ENCODE measurements at places on chromosomes 1 and 21.

DNA sequence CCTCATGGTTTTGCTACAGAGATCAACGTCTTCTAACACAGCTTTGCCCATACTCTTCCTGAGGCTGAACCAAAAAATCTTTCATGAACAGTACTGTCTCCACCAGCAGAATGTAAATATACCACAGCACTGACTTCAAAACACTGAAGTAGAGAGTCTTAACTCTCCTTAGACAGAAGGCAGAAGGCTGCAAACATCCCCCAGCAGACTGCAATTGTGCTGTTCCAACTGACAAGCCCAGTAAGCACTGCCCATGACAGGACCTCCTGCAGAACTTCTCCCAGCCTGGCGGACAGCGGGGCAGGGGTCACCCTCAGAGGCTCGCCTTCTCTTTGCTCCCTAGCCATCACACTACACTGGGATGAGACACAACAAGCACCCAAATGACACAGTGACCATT is 218.7 kb downstream of the RERE start:
- peak; percentile 36 for DNase-seq

GRCh38 chr1:81799939-81800694 is 617 bp upstream of the ADGRL2 start:
- DNase-seq: peak; percentile 89

DNA sequence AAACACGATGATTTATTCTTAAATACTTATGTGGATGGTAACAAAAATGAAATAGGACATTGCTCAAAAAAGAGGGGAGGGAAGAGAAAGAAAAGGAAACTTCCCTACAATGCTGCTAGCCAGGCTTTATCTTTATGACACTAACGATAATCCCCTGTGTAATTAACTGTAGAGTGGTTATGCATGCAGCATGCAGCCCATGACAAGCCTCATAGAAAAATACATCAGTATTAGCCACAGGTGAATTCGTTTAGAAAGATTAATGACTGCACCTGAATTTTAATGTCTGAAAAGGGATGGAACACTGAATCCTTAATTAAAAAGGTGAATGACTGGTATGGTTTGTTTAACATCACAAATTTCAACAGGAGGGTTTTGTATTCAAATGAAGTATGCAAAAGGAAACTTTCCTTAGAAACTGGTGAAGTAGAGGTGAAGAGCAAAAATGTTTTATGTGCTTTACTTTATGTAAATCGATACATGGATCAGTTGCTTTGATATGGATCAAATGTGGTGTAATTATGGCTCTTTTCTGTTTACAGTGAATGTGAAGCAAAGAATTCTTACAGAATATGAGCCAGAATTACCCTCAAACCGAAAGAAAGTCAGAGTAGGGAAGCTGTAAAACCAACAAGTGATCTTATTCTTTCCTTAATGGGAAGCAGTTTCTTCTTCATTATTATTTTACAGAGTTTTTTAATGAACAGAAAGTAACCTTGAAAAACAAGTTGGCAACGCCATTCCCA is 569.6 kb upstream of the ADGRL2 start:
- DNase-seq: no peak

GRCh38 chr1:84367219-84367618 is 31.1 kb upstream of the DNASE2B start:
- no peak for DNase-seq

DNA sequence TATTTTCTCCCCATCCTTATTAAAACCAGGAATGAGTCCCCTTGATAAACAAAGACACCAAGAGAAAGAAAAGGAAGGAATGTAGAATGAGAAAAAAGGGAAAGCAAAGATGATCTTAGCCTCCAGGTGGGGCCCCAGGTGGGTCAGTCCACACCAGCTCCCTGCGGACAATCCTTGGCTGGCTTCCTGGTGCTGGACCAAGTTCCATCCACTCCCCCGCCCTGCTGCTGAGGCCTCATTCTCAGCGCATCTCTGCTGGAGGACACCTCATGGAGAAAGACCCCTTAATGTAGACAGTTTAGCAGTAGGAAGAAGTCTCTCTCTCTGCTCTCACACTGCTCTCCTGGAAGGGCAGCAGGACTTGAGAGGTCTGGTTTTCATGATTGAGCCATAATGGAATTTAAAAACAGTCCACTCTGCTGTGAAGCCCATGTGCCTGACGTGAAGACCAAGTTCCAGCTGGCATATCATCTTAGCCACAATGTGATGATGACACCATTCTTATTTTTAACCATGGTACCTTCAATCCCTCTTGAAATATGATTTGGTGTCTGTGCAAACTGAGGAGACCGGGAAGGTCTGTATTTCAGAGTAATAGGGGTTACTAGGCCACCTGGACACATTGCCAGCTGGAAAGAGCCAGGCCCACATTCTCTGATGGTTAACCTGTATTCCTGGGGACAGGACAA is 83.1 kb downstream of the WLS start:
- DNase-seq: no peak

DNA sequence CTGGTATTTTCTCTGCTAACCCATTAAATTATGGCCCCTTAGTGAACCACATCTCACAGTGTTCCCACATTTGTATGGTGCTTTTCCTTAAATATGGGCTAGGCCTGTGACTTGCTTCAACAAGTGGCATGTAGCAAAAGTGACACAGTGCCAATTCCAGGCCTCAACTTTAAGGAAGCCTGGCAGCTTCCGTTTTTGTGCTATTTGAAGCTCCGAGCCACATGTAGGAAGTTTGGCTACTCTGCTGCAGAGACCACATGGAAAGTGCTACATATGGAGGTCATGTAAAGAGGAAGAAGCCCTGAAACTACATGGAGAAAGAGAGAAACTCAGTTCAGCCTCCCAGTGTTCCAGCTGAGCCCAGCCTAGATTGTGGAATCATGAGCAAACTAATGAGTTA is 28.5 kb upstream of the DR1 start:
- DNase-seq: peak; percentile 31

DNA sequence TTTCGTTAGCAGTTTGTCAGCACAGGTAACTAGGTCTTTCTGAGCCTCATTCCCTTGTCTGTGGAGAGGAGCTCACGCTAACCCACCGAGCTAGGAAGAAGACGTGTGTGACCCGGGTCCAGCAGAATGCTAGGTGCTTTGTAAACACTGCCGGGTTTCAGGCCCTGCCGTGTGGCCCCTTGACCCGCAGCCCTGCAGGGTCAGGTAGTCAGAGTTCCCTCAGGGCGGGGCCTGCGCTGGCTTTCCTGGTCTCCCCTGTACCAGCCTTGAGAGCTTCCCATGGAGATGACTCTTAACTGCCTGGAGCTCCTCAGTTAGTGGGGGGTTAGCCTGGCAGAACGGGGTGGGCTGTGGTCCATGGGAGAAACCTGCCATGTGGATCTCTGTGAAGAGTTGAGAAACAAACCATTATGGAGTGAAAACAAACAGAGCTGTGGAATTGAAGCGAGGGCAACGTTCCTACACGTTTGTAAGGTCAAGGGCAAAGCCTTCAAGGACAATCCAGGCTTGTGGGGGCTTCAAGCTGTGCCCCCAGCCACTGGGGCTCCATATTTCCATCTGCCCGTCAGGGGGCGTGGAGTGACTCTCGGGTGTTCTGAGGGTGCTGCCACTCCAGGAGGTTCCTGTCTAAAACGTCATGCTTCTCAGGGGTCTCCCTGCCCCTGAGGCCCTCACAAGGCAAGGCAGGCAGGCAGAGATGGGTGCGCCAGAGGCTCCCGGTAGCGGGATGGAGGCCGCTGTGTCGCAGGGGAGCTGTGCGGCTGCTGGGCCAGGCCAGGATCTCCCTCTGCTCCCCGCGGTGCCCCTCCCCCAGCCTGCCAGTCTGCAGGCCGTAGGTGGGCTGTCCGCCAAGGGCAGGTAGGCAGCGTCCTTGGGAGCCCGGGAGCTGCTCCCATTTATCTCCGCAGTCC is 23.8 kb downstream of the LHX4 start:
- no peak for DNase-seq

DNA sequence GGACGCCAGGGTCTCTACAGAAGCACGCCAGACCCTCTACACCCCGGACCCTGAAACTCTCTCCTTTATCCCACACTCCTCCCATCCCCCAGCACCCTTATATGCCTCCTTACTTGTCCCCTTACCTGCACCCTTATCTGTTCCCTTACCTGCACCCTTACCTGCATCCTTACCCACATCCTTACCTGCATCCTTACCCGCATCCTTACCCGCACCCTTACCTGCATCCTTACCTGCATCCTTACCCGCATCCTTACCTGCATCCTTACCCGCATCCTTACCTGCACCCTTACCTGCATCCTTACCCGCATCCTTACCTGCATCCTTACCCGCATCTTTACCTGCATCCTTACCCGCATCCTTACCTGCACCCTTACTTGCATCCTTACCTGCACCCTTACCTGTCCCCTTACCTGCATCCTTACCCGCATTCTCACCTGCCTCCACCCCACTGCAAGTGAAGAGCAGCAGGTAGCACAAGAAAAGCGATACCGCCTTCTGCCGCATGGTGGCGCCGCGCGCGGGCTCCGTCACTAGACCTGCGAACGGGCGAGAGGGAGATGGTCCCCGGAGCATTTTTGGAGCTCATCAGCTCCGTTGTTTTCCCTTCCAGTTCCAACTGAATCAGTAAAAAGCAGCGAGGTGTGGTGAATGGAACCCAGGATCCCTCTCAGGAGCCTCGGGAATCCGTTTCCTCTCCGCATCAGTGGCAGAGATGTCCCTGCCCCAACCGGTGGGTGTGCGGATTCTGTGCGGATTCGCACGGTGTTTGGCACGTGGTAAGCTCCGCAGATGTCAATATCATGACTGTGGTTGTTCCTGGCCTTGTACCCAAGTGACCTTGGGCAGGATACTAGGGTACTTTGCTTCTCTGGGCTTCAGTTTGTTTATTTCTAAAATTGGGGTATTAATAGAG is 2.9 kb downstream of the IFI6 start:
- peak; percentile 81 for DNase-seq

GRCh38 chr1:67560580-67561255 is 124.3 kb upstream of the GADD45A start:
- no peak for DNase-seq

- no peak for DNase-seq
Observed at GRCh38 chr1:11072216-11072917, 12.5 kb upstream of the SRM start.

DNA sequence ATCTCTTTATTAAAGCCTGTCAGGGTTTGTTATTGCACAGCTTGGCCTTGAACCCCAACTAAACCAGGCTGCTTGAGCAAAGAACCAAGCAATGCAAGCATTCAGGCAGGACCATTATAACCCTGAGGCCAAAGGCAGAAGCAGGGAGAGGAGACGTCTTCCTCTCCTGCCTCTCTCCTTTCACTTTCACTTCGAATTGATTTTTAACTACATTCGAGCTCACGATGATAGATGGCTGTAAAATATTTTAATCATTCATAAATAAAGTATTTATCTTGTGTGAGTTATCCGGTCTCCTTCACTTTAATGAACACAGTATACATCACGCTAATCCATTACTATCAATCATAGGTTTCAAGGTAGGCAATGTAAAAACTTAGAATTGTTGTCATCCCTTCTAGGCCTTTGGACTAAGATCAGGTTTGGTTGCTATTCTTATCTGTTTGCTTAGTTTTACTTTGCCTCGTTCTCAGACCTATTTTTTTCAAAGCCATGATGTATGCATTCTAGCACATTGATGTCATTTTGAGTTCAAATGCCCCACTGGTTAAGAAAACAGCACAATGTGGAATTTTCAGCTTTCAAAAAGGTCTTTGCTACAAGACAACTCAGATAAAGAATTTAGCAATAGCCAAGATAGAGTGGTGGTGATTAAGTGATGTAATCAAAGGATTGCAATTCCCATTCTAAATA is 480.2 kb upstream of the RUNX1 start:
- DNase-seq: no peak

GRCh38 chr1:158686111-158687009 is at the start of gene SPTA1:
TSS of gene SPTA1 (minus strand) at chr1:158686715. CDS start at chr1:158686517, 198 bp downstream.
- DNase-seq: no peak

- DNase-seq: no peak
Observed at GRCh38 chr1:35441926-35442579, 115.2 kb downstream of the KIAA0319L start.

- no peak for DNase-seq
Observed at GRCh38 chr21:26977746-26978145, 10.9 kb upstream of the ADAMTS5 start.

DNA sequence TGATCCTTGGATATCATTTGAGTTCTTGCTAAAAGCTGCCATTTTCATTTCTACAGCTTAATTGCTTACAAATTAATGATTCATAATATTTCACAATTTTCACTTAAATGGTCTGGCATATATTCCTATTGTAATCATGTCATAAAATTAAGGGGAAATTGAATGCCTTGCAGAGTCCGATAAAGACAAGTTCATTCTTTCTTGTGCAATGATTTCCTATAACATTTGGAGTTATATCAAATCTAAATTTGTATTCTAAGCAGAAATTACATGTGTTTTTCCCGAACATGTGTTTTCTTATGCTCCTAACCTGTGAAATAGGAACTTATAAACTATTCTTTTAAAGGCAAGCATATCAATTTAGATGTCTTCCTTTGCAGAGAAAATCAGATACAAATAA is 118.3 kb upstream of the CYYR1 start:
- DNase-seq: no peak

- no peak for DNase-seq
Observed at GRCh38 chr1:35605867-35606182, 32.7 kb downstream of the TFAP2E start.

DNA sequence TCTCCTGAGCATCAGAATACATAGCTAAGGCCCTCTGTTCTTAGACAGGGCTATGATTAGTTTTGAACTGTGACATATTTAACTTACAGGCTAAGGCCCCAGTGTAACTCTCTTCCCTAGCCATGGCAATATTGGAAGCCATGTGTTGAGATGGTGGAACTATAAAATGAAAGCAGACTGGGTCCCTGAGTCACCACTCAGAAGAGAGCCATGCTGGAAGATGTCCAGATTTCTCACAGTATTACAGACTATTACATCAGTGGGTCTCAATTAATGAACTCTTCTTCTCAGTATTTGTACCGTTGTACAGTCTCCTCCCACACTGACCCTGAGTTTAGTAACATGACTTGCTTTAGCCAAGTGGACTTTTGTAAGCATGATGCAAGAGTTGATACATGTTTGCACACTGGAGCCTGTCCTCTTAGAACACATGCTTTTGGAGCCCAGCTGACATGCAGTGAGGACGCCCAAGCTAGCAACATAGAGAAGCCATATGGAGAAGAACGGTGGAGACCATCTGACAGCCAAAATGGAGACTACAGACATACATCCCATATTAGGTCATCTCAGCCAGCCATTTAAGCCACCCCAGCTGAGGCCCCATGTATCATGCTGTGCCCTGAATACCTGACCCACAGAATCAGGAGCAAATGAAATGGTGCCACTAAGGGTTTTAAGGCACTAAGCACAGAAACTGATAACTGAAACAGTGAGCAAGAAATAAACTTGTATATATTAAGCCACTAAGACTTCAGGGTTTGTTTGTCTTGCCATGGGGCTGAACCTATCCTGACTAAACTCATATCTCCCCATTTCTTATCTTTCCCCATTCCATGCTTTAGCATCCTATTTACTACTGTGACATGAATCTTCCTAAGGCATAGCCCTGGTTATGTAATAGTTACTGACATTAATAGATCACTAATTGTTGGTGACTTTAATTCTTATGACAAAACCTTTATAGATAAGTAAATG is 24.4 kb downstream of the TBX15 start:
- DNase-seq: no peak

GRCh38 chr21:26800001-26800400 is 45.2 kb downstream of the ADAMTS1 start:
- no peak for DNase-seq

- DNase-seq: no peak
Observed at GRCh38 chr1:212595229-212595628, 13.3 kb upstream of the ATF3 start.

- DNase-seq: no peak
Observed at GRCh38 chr1:79711001-79711431, 704.5 kb upstream of the ADGRL4 start.

- DNase-seq: no peak
Observed at GRCh38 chr1:165539306-165539705, 4.5 kb upstream of the LRRC52 start.

Data from left hindlimb (tissue), 1 donor.